ENCODE measurements at places on chromosomes 2 and 18.
A peak's percentile ranks its signal among the peaks of the same experiment; 100 is the strongest.

GRCh38 chr18:55317324-55317723, 270.7 kb downstream of the TCF4 start:
- peaks cover 54% of the 10 kb centered on the region for H3K27me3 ChIP-seq
- DNase-seq = no peak
- H3K4me3 ChIP-seq = no peak overlapping the region
- no peaks in the 10 kb centered on the region for H3K36me3 ChIP-seq
- H3K4me1 ChIP-seq = peaks cover 11% of the 10 kb centered on the region
- H3K27ac ChIP-seq = no peak overlapping the region

GRCh38 chr2:150296770-150297546, 190.5 kb downstream of the RND3 start:
- H3K4me3 ChIP-seq = no peak overlapping the region
- H3K27me3 ChIP-seq = no peaks in the 10 kb centered on the region
- no peak for DNase-seq
- H3K4me1 ChIP-seq = no peaks in the 10 kb centered on the region

- H3K27ac ChIP-seq = no peak overlapping the region
- peaks cover 15% of the 10 kb centered on the region for H3K27me3 ChIP-seq
- no peaks in the 10 kb centered on the region for H3K36me3 ChIP-seq
- no peak overlapping the region for H3K4me3 ChIP-seq
- H3K4me1 ChIP-seq = peaks cover 3% of the 10 kb centered on the region
- no peak for DNase-seq
These were observed 70.5 kb upstream of the ITPRID2 start for GRCh38 chr2:181821049-181821448.

DNA sequence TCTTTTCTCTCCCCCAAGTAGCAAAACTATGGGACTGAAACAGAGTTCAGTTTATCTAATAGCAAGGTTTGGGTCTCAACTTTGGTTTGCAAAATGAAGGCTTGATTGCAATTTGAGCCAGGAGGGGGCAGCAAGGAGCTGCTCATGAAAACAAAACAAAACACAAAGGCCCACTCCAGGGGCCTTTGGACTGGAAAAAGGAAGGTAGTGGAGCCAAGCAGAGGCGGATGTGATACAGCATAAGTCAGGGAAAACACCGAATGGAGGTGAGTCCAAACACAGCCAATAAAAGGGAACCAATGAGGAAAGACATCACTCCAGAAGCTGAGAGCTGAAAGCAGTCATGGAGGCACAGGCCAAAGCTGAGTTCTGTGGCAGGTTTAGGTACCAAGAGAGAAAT, 799.7 kb upstream of the ACVR2A start:
- peak overlapping the region; percentile 9 for H3K27ac ChIP-seq
- H3K4me1 ChIP-seq = no peaks in the 10 kb centered on the region
- H3K4me3 ChIP-seq = no peak overlapping the region

GRCh38 chr2:12046641-12047040, 300.2 kb downstream of the LPIN1 start:
- H3K27ac ChIP-seq = no peak overlapping the region
- H3K36me3 ChIP-seq = no peaks in the 10 kb centered on the region
- no peak for DNase-seq

DNA sequence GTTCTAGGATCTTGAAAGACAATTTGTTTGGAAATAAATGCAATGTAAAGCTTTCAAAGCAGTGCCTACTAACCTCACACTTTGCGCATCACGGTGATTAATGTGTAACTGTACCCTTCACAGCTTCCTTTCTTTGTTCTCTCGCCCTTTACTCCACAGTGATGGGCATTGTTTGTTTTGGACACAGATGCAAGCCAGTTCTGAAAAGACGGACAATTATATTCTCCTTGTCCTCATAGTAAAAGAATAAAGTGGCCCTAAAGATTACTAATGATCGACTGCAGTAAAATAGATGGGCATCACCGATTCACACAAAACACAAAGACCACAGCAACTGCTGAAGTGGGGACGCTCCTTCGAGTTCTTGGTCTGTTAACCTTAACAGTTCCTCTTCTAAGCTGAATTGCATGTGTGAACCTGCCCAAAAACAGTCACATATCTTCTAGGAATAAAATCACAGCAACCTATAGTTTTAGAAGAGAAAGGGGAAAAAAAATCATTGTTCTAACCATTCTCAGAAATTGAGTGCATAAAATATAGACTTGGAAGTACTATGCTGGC, 7.7 kb downstream of the L3MBTL4 start:
- peaks cover 1% of the 10 kb centered on the region for H3K4me1 ChIP-seq
- H3K36me3 ChIP-seq = no peaks in the 10 kb centered on the region
- DNase-seq = no peak
- H3K27me3 ChIP-seq = peaks cover 7% of the 10 kb centered on the region
- no peak overlapping the region for H3K27ac ChIP-seq

DNA sequence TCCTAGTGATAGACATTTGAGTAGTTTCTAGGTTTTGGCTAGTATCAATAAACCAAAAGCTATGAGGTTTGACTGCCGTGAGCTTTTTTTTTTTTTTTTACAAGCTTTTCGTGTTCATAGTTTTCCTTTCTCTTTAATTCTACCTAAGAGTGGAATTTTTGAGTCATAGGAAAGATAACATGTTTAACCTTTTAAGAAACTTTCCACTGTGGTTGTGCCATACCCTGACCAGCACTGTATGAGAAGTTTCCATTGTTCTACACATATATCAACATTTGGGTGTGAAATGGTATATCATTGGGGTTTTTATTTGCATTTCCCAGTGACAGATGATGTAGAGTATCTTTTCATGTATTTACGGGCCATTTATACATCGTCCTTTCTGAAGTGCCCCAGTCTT, 31.7 kb downstream of the UBE2F start:
- peak overlapping the region; percentile 75 for H3K4me3 ChIP-seq
- peaks cover 53% of the 10 kb centered on the region for H3K36me3 ChIP-seq
- H3K27me3 ChIP-seq = no peaks in the 10 kb centered on the region
- H3K4me1 ChIP-seq = peaks cover 34% of the 10 kb centered on the region
- peak; percentile 59 for DNase-seq

- peaks cover 3% of the 10 kb centered on the region for H3K27me3 ChIP-seq
- H3K36me3 ChIP-seq = no peaks in the 10 kb centered on the region
- H3K4me1 ChIP-seq = peaks cover 2% of the 10 kb centered on the region
These were observed 28.0 kb upstream of the SLC35F6 start for GRCh38 chr2:26735883-26736588.

DNA sequence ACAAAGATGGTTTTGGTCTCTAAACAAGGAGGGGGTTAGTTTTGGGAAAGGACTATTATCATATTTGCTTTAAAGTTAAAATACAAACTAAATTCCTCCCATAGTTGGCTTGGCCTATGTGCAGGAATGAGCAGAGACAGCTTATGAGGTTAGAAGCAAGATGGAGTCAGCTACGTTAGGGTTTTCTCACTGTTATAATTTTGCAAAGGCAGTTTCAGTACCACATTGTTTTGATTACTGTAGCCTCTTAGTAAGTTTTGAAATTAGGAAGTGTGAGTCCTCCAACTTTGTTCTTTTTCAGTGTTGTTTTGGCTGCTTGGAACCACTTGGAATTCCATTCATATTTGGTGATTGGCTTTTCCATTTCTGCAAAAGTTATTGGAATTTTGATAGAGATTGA, 23.4 kb downstream of the LCLAT1 start:
- H3K4me3 ChIP-seq = no peak overlapping the region
- H3K36me3 ChIP-seq = peaks cover 27% of the 10 kb centered on the region

DNA sequence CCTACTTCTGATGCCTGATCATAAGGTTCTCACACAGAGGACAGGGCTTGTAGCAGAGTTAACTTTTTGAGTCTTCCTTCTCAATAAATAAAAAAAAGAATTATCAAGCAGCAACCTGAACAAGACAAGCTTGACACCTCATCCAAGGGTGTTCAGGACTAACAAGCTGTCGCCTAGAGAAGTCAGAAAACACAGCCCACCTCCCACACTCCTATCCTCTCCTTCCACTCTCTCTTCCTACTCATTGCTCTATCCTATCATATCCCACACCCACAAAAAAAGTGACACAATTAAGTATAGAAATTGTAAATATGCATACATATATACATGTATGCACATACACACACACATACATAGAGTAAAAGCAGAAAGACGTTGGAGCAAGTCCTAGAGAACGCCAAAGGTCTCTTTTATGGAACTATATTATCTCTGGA, 5.4 kb downstream of the NBAS start:
- H3K4me3 ChIP-seq = no peak overlapping the region
- peaks cover 22% of the 10 kb centered on the region for H3K4me1 ChIP-seq
- H3K27me3 ChIP-seq = no peaks in the 10 kb centered on the region
- DNase-seq = no peak

- peaks cover 8% of the 10 kb centered on the region for H3K36me3 ChIP-seq
- H3K27me3 ChIP-seq = no peaks in the 10 kb centered on the region
- DNase-seq = no peak
- no peak overlapping the region for H3K27ac ChIP-seq
- H3K4me3 ChIP-seq = no peak overlapping the region
These were observed 185.8 kb upstream of the ACVR2A start for GRCh38 chr2:147659051-147659450.

DNA sequence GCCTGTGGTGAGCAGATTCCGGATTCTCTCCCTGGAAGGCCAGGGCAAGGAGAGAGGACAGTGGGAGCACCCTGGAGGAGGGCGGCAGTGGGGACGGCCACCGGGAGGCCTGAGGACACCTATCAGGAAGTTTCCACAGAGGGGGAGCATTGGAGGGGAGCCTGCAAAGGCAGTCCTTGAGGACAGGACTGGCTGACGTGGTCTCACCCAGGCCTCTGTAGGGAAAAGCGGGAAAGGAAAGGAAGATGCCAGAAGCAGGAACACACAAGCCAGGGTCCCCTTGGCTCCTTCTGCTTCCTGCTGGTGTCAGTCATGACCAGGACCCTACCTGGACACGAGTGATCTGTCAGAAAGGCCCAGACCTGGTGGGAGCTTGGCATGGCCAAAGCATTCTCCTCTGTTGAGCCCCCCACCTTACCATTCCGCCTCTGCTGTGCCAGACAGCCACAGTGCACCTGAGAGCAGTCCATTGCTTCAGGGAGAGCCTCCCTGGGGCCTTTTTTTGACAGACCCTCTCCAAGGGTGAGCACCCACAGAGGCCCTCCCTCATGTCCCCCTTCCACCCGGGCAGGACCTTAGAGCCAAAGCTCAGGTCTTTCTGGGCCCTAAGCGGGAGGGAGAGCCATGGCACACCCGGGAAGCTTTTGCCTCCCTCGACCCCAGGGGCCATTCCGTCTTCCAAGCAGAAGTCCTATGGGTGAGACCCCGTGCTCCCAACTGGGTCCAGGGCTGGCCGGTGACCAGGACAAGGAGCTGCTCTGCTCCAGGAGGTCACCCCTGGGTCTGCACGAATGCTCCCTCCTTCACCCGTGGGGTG, 333.1 kb downstream of the DYSF start:
- no peaks in the 10 kb centered on the region for H3K4me1 ChIP-seq
- no peak overlapping the region for H3K4me3 ChIP-seq
- no peaks in the 10 kb centered on the region for H3K36me3 ChIP-seq
- no peak overlapping the region for H3K27ac ChIP-seq

DNA sequence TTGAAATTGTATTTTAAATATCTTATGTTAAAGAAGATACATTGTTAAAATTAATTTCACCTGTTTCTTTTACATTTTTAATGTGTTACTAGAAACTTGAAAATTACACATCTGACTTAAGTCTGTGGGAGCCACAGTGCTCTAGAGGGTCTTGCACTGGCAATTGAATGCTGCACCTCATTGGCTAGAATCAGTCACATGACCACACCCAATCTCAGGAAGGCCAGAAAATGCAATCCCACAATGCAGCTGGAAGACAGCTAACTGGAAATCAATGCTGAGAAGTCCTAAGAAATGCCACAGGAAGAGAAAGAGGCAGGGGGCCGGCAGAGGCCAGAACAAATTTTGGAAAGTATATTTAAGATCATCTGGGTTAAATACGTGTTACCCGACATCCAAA, 189.2 kb upstream of the POU3F3 start:
- no peak overlapping the region for H3K4me3 ChIP-seq
- H3K36me3 ChIP-seq = no peaks in the 10 kb centered on the region
- no peaks in the 10 kb centered on the region for H3K4me1 ChIP-seq
- DNase-seq = no peak
- H3K27me3 ChIP-seq = peaks cover 12% of the 10 kb centered on the region
- H3K27ac ChIP-seq = no peak overlapping the region

GRCh38 chr2:234840336-234840735, 111.5 kb upstream of the SH3BP4 start:
- no peaks in the 10 kb centered on the region for H3K36me3 ChIP-seq
- H3K4me1 ChIP-seq = no peaks in the 10 kb centered on the region
- H3K27ac ChIP-seq = no peak overlapping the region
- peaks cover 3% of the 10 kb centered on the region for H3K27me3 ChIP-seq
- DNase-seq = no peak

- H3K4me1 ChIP-seq = peaks cover 6% of the 10 kb centered on the region
- H3K36me3 ChIP-seq = no peaks in the 10 kb centered on the region
- DNase-seq = no peak
- H3K4me3 ChIP-seq = no peak overlapping the region
These were observed 89.9 kb upstream of the EPC2 start for GRCh38 chr2:148554459-148555247.

- H3K4me1 ChIP-seq = no peaks in the 10 kb centered on the region
- H3K36me3 ChIP-seq = no peaks in the 10 kb centered on the region
- peaks cover 4% of the 10 kb centered on the region for H3K27me3 ChIP-seq
- no peak for DNase-seq
These were observed 65.2 kb downstream of the CCDC195 start for GRCh38 chr2:224650815-224651439.

DNA sequence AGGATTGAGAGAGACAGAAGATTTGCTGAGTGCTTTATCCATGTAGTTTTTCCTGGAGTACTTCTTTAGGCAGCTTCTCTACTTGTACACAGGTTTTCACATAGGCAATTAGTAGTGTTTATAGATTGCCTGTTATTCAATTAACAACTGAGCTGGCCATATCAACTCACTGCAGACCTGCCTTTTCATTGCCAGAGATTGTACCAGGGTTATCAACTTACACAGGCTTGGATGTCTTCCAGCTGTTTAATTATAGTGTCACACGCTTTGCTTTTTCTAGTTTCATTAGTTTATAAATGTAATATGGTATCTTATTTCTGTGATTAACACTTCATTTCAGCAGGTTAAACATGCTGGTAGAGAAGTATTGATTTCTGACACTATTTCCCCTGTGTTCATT, 125.9 kb downstream of the GPD2 start:
- H3K4me3 ChIP-seq = no peak overlapping the region
- peaks cover 21% of the 10 kb centered on the region for H3K36me3 ChIP-seq
- DNase-seq = no peak
- H3K27ac ChIP-seq = no peak overlapping the region

GRCh38 chr2:64913357-64913869, 75.8 kb upstream of the SLC1A4 start:
- H3K4me3 ChIP-seq = no peak overlapping the region
- H3K27ac ChIP-seq = no peak overlapping the region
- DNase-seq = no peak
- H3K4me1 ChIP-seq = peaks cover 25% of the 10 kb centered on the region
- peaks cover 2% of the 10 kb centered on the region for H3K27me3 ChIP-seq
- H3K36me3 ChIP-seq = no peaks in the 10 kb centered on the region

GRCh38 chr18:14976736-14977430, 228.9 kb downstream of the ANKRD30B start:
- no peak overlapping the region for H3K4me3 ChIP-seq
- no peak for DNase-seq
- H3K27me3 ChIP-seq = no peaks in the 10 kb centered on the region
- no peaks in the 10 kb centered on the region for H3K4me1 ChIP-seq
- no peaks in the 10 kb centered on the region for H3K36me3 ChIP-seq
- H3K27ac ChIP-seq = no peak overlapping the region
